A549 treated with AZD2906 at 1 μM for 4 hours (cell line): ENCODE measurements at places on chromosomes 3 and 15. TPM values are rescaled to one million over a fixed set of nuclear protein-coding genes. Genes with fewer than 3 reads are reported as not detected.

ZKSCAN7 gene
- not detected in 5 replicates for total RNA-seq

C3orf33 gene
- 5.0 to 6.5 TPM (median 6.0 TPM) in 5 replicates for total RNA-seq

RTP1 gene
- not detected in 5 replicates for total RNA-seq

HOMER2 gene
- 19.6 to 23.6 TPM (median 21.3 TPM) in 5 replicates for total RNA-seq

CHDH gene
- 1.8 to 3.3 TPM (median 2.0 TPM) in 5 replicates for total RNA-seq

TGM5 gene
- not detected in 5 replicates for total RNA-seq

AHSG gene
- total RNA-seq: 0.05 to 0.12 TPM (median 0.06 TPM) in 4 of 5 replicates, not detected in the other

CLN6 gene
- total RNA-seq: 61.5 to 86.5 TPM (median 80.3 TPM) in 5 replicates

PIF1 gene
- total RNA-seq: 9.8 to 17.7 TPM (median 16.7 TPM) in 5 replicates

WDR93 gene
- 0.13 to 0.25 TPM (median 0.21 TPM) in 5 replicates for total RNA-seq

ROPN1 gene
- not detected in 5 replicates for total RNA-seq

TGM4 gene
- total RNA-seq: 0.13 to 0.23 TPM (median 0.19 TPM) in 5 replicates

KLHL25 gene
- total RNA-seq: 5.6 to 6.8 TPM (median 6.4 TPM) in 5 replicates

FBXO40 gene
- not detected in 5 replicates for total RNA-seq

STRIT1 gene
- total RNA-seq: not detected in 5 replicates

DAZL gene
- not detected in 5 replicates for total RNA-seq

SYNPR gene
- not detected in 5 replicates for total RNA-seq

NPAP1 gene
- total RNA-seq: not detected in 5 replicates

SEMA5B gene
- 0.22 to 0.31 TPM (median 0.26 TPM) in 5 replicates for total RNA-seq

ARPIN gene
- total RNA-seq: 9.6 to 12.7 TPM (median 12.2 TPM) in 5 replicates

DPPA4 gene
- total RNA-seq: not detected in 5 replicates

CRELD1 gene
- total RNA-seq: 11.5 to 14.5 TPM (median 12.9 TPM) in 5 replicates

SLC12A1 gene
- total RNA-seq: not detected in 5 replicates

PLSCR5 gene
- total RNA-seq: not detected in 5 replicates

MORF4L1 gene
- 338 to 660 TPM (median 361 TPM) in 5 replicates for total RNA-seq

C3orf20 gene
- total RNA-seq: 0.02 to 0.07 TPM (median 0.05 TPM) in 3 of 5 replicates, not detected in the others

PP2D1 gene
- not detected in 5 replicates for total RNA-seq

GPX1 gene
- total RNA-seq: 272 to 325 TPM (median 297 TPM) in 5 replicates

ASB14 gene
- total RNA-seq: not detected in 5 replicates

ISLR gene
- total RNA-seq: 0.21 to 0.39 TPM (median 0.29 TPM) in 5 replicates

PCSK6 gene
- total RNA-seq: 12.0 to 14.0 TPM (median 13.7 TPM) in 5 replicates

CRYGS gene
- total RNA-seq: 0.39 to 0.85 TPM (median 0.63 TPM) in 5 replicates
